ENCODE measurements at places on chromosomes 1 and 21. TPM values are rescaled to one million over a fixed set of nuclear protein-coding genes. Genes with fewer than 3 reads are reported as not detected.

DNA sequence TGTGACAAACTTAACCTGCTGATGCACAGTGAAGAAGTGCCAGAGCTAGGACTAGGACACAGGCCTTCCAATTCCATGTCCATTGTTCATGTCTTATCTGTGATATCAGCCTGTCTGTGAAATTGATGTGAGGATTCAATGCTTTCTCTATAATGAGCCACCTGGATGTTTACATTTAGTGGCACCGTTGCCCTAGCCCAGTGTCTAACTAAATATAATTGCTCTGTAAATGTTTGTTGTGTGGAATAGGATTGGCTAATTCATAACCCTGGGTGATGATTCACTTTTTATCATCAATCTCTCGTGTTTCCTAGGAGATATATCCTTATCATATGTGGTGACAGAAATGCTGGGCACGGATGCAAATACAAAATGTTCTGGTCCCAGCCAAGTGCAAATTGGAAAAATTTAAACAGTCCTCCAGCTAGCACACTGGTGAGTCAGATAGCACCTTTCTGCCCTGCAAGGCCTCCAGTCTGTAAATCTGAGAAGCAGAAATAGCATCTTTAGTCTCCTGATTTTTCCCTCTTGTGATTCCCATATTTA is 46.9 kb upstream of the GNG12 start:
- no peak for DNase-seq

GRCh38 chr1:156510709-156511108 is 10.1 kb upstream of the MEF2D start:
- DNase-seq, result peak; percentile 85

DNA sequence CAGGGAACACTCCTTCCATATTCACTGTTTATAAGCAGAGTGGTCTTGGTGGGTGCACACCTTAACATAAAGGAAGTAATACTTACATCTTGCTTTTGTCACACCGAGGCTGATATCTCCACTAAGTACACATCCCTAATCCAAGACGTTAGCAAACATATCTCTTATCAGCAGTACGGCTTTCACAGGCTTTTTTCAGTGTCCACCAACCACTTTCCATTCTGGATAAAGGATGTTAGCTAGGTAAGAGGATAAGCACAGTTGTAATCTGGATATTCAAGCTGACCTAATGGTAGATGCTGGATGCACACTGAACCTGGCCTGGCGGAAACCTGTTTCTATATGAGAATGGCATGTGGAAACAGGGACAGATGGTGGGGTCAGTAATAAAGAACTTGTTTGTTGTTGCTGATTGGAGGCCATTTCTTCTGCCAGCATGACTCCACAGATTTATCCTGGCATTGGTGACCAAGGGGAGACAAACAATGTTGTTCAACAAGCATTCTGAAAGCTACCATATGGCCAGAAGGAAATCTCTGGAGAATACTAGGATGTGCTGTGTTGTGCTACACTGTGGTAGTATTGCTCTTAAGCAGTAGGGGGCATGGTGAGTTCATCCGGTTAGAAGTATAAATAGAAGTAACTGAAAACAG is 416.4 kb downstream of the PTBP2 start:
- no peak for DNase-seq

GRCh38 chr1:7371926-7372325 is 399.2 kb upstream of the VAMP3 start:
- DNase-seq, result no peak

- no peak for DNase-seq
Measured at GRCh38 chr1:46429436-46429835, 35.3 kb downstream of the FAAH start.

DNA sequence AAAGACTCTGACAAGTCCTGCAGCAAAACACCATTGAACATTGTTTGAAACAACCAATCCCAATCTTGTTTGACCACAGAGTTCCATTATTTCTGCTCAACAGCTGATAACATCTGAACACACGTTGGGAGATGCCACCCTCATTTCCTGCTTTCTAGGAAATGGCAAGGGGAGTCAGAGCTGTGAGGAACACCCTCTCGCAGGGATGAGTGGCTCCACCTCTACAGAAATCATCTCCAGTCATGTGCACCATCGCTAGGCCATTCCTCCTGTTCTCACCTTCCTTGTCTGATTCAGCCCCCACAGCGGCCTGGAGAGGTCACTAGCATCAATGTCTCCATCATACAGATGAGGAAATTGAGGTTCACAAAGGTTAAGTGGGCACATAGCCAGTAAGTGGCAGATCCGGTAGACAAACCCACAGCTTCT is 22.4 kb upstream of the RUNX3 start:
- DNase-seq, result no peak

DNA sequence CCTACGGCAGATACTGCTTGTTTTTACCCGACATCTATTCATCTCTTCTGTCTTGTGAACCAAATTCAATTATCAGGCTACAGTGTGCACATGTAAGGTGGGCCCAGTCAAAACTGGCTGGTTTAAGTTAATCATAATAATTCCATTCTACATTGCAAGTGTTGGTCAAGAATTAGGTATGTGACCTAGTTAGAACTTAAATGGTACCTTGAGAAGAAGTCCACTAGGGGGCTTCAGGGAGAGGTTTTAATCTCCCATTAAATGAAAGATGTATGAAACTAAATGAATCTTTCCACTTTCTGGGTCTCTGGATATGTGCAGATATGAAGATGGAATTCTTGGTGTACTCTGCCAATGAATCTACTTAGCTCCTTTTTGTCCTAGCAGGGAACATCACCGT is 187.1 kb downstream of the CDC42BPA start:
- no peak for DNase-seq

The CRYAA gene
- not detected for total RNA-seq

The CADM3 gene
- 5.3 TPM for total RNA-seq

The FAM167B gene
- total RNA-seq, result 8.1 TPM

The COL6A1 gene
- 173 TPM for total RNA-seq
